ENCODE measurements at places on chromosomes 2 and 18.

DNA sequence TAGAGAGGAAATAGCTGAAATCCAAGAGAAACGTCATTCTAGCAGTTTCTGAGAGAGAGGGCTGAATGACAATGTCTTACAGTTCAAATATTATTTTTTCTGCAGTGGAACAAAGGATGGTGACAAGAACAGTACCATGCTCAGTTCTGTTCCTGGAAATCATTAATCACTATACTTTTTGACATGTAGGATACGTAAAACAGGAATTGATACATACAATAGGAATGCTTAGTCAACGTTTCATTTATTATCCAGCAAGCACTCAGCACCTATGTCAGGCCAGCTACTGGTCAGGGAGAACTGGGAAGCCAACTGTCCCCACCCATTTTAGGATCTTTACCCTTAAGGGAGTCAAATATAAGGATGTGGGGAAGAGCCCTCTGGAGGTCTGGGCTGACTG lies 114.7 kb downstream of the DHRS9 start:
- no peak for DNase-seq

- DNase-seq, result no peak
These were observed 101.9 kb downstream of the THADA start for GRCh38 chr2:43493954-43494353.

GRCh38 chr2:101187131-101187530 lies 35.9 kb upstream of the TBC1D8 start:
- DNase-seq, result no peak

DNA sequence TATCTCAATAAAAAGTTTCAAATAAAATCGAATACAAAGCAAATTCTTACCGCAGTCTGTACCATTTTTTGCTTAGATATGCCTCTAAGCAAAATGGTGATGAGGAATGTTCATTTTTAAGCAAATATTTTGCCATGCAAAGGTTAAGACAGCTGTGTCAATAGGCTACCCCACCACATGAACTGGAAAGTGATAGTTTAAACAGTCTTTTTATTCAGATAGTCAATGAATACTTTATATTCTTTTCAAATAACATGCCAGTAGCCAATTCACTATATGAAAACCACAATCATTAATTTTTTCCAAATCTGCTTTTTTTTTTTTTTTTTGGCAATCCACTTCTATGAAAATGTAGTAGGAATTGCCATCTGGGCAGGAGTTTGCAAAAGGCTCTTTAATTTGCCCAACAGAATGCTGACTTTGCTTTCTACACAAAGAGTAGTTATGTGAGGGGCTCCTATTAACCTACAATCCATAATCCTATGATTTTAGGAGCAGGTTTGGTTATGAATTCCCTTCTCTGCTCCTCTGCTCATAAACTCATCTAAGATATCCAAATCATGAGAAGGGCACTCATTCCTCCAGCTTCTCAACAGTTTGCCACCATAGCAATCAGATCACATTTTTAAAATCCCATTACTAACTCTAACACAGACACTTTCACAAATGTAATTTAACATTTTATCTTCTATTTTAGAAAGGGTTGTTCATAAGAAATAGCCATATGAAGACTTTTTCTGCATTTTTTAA lies 69.2 kb downstream of the SLC40A1 start:
- no peak for DNase-seq

DNA sequence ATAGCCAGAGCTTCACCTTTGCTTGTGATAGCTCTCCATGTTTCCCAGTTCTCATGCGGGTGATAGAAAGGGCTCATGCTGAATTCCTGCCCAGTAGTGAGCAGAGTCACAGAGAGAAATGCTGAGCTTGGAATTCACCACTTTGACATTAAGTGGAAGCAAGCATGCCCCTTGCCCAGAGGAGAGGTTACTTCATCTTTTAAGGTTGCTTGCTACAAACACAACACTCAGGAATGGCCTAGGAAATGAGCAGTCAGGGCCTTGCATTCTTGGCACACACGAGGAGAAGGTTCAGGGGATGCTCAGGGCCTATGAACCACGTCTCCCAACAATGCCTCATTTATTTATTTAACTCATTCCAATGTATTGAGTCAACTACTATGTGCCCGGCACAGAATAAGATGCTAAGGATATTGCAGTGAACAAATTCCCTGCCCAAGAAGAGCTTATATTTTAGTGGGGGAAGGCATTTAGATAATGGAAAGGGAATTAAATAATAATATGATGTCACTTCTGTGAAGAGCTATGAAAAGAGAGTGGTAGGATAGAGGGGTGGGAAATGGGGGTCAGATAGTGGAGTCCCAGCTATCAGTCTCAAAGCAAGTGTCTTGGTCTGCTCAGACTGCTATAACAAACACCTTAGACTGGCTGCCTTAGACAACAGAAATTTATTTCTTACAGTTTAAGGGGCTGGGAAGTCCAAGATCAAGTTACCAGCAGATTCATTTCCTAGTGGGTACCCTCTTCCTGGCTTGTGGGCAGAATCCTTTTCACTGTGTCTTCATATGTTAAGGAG lies 42.1 kb downstream of the DDX18 start:
- DNase-seq, result no peak

GRCh38 chr2:49296107-49296867 lies 142.0 kb upstream of the FSHR start:
- DNase-seq, result no peak

DNA sequence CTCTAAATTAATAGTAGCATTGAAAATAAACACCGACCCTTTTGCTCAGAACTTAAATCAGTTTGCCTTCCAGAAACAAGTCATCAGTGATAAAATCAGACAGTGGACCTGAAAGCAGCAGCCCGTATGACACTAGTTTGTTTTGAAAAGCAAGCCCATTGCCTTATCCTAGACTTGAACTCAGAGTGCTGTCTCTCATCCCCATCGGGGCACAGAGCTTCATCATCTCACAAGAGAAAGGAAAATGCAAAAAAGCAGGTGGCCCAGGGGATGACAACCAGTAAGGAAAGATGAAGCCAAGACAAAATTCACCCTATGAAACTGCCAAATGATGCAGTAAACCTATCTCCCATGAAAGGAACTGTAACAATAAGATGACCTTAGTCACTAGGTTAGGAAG lies 71.2 kb downstream of the CERKL start:
- no peak for DNase-seq

DNA sequence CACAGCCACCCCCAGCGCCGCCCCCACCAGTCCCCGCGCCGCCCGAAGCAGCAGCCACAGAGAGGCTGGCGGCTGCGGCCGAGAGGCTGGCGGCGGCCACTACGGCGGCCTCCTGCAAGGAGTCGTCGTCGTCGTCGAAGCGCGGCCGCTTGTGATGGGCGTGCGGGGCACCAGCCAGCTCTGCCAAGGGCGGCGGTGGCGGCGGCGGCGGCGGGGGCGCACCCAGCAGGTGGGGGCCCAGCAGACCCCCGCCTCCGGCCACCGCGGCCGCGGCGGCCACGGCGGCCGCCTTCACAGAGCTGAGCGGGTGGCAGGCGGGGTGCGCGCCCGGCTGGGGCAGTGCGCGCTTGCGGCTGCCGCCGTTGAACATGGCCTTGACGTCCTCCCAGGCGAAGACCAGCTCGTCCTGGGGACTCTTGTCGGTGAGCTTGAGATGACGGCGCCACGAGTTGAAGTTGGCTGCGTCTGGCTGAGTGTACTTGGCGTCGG lies 3.3 kb downstream of the SKOR2 start:
- no peak for DNase-seq

DNA sequence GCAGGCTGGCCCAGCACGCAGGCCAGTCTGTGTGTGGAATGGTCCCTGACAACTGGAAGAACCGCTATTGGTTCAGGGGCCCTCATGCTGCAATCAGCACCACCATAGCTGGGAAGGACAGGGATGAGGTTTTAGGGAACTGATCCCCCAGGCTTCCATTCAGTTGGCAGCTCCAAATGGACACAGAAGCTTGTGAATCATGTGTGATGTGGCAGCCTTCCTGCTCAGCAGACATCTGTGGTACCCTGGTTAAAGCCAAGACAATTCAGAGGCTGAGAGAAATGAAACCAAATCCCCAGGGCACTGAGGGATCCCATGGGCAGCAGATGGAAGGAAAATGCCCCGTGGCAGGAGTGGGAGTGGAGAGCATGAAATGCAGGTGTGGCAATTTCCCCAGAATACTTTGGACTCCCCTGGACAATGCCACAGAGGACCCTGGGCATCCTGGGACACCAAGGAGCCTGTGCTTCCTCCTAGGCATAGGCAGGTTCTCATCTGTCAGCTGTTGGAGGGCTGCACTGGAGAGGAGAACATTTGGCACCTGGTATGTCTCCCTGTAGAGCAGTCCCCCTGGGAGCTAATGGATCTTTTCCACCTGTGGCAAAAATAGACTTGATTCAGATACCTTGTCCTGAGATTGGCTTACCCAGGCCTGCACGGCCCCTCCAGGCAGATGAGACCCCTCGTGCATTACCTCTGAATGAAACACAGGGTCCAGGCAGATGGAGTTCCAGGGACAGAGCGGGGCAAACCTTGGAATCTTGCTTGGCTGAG lies 162.2 kb upstream of the BCL2L11 start:
- no peak for DNase-seq

DNA sequence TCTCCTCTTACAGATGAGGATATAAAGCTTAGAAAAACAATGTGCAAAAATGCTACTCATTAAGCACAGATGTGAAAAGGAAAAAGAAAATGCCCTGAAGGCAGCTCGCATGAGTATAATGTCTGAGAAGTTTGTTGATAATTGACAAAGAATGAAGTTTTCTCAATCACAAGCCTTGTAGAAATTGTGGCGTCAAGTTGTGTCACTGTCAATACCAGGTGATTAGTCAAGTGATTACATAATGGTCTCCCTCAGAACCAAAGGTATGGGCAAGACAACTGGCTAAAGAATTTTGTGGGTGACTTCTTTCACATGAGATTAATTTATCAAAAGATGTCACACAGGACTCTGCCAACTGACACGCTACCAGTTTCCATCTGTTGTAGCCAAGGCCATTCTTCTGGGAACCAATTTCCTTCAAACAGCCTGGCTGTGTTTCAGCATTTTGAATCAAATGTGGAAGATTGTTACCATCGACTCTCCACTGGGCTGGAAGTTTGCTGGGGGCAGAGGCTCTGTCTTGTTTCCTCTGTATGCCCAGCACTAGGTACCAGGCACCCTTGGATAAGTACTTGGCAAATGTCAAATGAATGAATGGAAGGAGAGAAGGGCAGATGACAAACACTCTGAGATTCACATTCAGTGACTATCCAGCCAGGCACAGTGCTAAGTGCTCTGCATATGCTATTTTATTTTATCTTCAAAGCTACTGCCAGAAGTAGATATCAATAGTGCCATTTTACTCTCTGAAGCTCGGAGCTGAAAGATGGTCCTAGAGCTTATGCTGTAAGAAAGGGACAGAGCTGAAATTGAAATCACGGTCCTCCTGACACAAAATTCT lies 5.9 kb upstream of the FN1 start:
- no peak for DNase-seq

Data from stimulated activated CD8-positive, alpha-beta memory T cell treated with anti-CD3 and anti-CD28 coated beads, Interleukin-2, amount 100 ng/mL, for 1 hour (primary cell).